Stimulated activated CD4-positive, alpha-beta T cell treated with anti-CD3 and anti-CD28 coated beads, Interleukin-1b, Interleukin-23, amount 100 ng/mL, for 48 hours (primary cell): ENCODE measurements at places on chromosomes 3 and 15.
A peak's percentile ranks its signal among the peaks of the same experiment; 100 is the strongest.

DNA sequence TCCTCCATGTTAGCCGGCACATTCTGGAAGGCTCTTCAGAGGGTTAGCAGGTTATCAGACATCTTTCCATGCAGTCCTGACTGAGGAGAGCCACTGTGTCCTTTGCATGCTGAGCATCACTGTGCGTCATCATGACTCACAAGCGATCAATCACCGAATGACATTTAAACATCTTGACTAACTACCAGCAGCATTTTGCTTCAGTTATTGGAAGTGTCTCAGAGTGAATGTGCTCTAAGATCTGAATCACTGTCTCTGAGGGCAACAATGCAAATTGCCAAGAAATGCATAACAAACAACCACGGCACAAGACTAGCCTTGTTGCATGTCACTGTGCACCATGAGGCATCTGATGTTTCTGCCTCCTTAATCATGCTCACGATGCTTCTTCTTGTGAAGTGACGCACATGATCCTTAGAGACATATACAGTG lies 18.3 kb upstream of the ATP8B4 start:
- peak; percentile 78 for DNase-seq

- no peak for DNase-seq
Measured at GRCh38 chr15:45161666-45162065, 26.1 kb downstream of the SHF start.

GRCh38 chr3:3802046-3802445 lies 2.8 kb downstream of the LRRN1 start:
- DNase-seq, result no peak

- peak; percentile 57 for DNase-seq
Measured at GRCh38 chr3:46097691-46098241, 70.5 kb upstream of the XCR1 start.

DNA sequence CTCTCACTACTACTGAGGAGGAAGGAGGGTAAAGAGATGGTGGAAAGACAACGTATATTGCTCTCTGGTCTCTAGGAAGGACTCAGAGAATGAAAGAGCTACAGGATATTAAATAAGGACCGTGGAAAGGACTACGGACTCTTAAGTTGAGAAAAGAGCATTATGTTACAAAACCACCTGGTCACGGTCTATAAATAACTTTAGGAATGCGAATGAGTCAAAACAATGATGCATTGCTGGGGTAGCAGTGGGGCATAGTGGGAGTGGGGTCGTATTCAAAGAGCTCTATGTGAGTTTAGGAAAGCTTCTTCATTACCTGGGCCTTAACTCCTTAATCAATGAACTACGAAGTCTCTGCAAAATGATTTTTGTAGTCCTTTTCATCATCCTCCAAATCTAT lies 295.7 kb upstream of the SOX14 start:
- no peak for DNase-seq

DNA sequence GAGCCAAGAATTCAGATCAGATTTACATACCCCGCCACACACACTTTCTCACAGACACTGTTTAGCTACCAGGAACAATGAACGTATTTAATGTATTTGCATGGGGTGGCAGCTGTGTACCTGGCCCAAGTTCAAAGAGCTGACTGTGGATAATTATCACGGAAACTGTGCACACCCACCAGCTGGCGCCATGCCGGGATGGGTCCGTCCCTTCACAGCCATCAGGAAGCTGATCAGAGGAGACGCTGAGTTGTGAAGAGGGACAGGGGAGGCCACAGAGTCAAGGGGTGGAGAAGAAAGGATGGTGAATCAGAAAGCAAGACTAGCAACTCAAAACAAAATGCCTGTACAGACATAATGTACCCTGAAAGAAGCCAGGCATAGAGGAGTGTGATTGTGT lies 13.1 kb upstream of the PLA2G4D start:
- DNase-seq, result peak; percentile 78

DNA sequence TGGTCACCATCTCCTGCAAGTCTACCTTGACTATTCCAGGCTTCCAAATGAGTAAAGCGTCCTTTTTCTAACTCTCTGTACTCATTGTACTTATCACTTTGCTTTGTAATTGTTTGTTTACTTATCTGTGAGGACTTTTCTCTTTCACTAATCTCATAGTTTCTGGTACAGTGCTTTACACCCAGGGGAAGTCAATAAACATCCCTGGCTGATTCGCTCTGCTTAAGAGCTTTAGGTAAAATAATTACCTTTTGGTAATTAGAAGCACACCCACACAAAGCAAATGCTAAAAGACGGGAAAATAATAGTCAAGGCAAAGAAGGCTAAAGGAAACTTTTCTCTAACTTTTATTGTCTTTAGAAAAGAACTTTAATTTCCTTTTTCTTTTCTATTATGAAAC lies 466.9 kb upstream of the ROBO1 start:
- no peak for DNase-seq

DNA sequence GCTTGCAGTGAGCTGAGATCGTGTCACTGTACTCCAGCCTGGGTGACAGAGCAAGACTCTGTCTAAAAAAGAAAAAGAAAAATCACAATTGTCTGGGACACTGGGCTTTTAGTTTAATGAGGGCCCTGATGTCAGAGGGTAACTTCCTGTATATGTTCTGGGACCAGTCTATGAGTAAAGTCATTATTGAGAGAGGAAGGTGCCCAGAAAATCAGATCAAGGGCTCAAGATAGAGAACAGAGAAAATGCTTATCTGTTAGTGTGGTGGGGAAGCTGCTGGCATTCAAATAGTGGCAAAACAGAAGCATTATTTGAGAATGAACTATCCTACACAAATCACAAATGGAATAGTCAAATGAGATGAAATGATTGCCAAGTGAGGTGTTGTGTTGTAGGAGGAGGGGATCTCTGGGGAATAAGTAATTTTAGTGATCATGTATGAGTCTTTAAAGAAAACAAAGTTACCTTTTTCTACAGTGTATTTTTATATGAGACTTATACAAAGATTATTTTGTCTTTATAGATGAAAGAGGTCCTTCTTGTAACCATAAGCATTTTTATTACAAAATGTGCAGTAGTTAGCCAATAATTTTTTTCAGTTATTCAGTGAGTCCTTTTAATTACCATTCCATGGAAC lies 13.4 kb downstream of the ARIH2 start:
- no peak for DNase-seq

- DNase-seq, result no peak
Measured at GRCh38 chr3:9420850-9421549, 23.6 kb downstream of the SETD5 start.

DNA sequence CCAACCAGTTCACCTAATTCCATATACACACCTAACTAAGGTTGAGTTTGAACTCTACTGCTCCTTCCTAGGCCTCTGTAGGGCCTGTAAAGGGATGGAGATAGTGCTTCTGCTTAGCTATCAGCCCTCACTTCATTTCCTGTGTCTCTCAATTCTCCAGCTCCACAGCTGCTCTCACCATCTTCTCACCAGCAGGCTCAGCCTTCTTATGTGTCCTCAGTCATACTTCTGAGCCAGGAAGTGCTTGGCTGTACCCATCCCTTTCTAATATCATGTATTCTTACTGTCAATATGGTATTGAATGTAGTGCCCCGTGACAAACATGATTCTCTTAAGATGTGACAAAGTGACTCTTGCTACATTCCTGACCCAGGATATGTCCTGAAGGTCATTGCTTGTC lies 116.9 kb downstream of the SLC9A9 start:
- DNase-seq, result no peak

DNA sequence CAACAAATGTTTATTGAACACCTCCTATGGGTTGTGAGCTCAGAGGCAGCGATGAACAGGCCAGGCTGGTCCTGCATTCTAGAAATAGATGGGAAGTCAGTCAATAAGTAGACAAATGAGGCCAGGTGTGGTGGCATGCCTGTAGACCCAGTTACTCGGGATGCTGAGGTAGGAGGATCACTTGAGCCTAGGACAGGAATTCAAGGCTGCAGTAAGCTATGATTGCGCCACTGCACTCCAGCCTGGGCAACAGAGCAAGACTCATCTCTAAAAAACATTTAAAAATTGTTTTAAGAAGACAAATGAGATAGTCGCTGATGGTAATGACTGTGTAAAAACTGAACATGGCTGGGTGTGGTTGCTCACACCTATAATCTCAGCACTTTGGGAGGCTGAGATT lies 4.4 kb upstream of the RHO start:
- DNase-seq, result no peak
